ENCODE measurements at places on chromosomes 5 and 9.

GRCh38 chr9:106560540-106560939 is 302.4 kb upstream of the ZNF462 start:
- DNase-seq = no peak

DNA sequence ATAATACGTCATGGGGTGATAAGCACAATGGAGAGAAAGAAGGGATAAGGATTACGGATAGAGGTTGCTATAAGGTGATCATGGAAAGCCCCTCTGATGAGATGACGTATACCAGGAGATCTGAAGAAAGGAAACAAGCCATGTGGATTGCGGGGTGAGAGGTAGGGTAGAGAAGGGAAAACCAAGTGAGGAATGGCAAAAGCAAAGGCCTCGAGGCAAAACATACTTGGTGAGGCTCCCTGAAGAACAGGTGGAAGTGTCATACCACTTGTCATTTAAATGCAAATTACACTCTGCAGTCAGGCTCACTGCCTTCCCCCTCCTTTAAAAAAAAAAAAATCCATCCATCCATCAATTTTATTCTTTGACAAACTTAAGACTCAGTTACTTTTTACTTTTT is 420.8 kb downstream of the RAB3C start:
- DNase-seq = no peak

- DNase-seq = no peak
These were observed 176.4 kb upstream of the PITX1 start for GRCh38 chr5:135210286-135211055.

DNA sequence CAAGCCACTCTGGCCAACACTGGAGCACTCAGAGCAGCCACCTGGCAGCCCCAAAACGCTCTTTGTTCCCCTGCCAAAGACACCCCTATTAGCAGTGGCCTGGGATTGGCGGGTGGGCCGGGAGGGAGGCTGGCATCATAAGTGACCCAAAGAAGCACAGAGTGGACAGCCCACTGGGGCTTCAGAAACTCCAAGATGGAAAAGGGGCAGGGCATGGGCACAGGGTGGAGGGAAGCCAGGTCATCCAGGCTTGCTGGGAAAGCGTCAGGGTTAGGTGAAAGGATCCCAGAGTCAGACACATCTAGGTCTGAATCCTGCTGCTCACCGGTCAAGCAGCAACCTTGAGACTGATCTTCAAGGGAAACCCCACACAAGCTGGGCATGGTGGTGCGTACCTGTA is 14.8 kb downstream of the EEIG1 start:
- no peak for DNase-seq

GRCh38 chr5:167555565-167556166 is 735.8 kb upstream of the WWC1 start:
- no peak for DNase-seq

- DNase-seq = no peak
These were observed 77.9 kb upstream of the ATG10 start for GRCh38 chr5:81893961-81894360.

DNA sequence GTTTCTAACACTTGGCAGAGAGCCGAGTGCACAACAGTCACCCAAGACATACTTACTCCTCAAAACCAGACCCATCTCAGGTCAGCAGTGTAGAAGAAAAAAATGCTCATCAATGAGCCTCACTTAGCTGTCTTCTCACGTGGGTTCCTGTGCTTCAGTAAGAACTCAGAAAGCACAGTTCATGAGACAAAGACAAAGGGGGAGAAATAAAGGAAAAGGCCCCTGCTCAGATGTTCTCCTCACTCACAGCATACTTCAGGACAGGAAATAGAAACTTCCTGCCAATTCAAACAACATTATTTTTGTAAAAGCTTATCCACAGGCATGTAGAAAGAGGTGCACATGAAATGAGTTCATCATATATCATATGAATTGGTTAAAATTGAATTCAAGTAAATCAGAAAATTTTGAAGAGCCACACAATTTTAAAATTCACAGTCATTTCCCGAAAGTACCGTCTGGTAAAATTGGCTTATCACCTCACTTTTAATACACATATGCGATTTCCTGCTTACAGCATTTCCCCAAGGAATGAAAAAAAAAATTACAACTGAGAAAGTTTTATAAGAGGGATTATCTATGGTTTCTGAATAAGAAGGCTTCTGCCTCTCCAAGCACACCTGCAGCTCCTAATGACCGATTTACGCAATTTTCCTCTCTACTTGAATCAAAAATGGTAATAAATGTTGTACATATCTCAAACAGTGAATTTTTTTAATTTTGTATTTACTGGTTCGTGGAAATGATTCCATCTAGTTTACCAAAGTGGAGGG is 328.3 kb downstream of the TMEM167A start:
- no peak for DNase-seq

- DNase-seq = no peak
These were observed 112.0 kb upstream of the IL12B start for GRCh38 chr5:159442206-159442850.

DNA sequence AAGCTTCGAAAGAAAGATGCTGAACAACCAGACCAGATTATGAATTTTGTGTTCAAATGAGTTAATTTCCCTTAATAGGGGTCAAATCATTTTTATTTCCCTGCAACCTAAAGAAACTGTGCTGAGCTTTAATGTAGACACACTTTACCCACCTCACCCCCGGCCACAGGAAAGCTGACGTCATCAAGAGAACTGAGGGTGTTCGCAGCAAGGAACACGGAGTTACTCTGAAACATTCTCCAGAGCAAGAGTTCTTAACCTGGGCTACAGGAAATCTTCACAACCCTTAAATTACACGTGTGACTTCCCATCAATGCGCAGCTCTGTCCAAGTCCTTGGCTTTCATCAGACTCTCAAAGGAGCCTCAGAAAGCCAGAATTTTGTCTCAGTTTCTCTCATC is 116.3 kb downstream of the COL23A1 start:
- no peak for DNase-seq

- peak; percentile 90 for DNase-seq
These were observed 266.1 kb downstream of the SMARCA2 start for GRCh38 chr9:2281031-2281802.

GRCh38 chr5:60274747-60275146 is 381.2 kb upstream of the PDE4D start:
- no peak for DNase-seq

- DNase-seq = no peak
These were observed 106.1 kb upstream of the STC2 start for GRCh38 chr5:173434270-173434669.

GRCh38 chr5:116379306-116379705 is 195.3 kb downstream of the SEMA6A start:
- no peak for DNase-seq

DNA sequence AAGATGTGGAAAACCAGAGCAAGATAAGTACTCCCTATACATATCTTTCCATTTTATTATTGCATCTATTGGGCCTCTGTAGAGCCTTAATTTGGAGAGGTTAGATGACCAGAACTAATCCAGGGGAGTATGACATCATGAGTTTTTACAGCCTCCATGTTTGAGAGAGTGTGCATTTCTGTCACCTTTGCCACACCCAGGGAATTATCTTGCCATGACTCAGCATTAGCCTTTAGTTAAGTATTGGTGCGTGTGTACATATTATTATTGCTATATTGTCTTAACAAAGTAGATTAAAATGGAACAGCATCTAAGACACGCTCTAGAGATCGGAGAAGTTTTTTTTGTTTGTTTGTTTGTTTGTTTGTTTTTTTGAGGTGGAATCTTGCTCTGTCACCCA is 27.6 kb downstream of the DIMT1 start:
- DNase-seq = no peak

DNA sequence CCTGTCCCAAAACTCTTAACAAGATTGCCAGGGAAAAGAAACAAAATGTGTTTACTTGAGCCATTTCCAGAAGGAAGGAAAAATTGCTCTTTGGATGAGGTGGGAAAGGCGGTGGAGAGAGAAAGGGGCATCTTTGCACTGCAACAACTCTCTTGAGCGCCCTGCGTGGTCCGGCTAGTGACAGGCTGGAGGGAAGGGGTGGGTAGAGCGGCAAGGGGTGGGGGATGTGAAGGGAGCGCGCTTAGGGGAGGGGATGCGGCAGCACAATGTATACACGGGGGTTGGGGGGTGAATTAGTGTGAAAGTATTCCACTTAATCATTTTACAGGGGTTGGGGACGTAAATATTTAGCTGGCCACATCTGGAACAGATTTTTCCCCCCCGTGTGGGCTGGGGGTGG is 1.3 kb downstream of the FGF10 start:
- DNase-seq = no peak

DNA sequence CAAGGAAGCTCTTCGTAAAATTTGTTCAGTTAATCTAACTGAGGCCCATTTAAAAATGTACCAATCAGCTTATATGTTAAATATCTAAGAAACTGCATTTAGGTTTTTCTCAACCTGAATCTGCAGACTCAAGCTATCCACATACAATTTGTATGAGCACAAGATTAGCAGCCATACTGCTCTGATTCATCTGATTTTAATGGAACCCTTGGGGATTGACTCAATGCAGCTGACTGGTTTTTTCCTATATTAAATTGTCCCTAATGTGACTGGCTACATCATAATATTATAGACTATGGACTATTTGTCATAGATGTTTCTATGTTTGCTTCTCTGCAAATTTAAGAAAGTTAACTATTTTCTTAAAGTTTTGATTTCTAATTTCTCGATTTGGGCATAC is 451.0 kb upstream of the TUSC1 start:
- no peak for DNase-seq

DNA sequence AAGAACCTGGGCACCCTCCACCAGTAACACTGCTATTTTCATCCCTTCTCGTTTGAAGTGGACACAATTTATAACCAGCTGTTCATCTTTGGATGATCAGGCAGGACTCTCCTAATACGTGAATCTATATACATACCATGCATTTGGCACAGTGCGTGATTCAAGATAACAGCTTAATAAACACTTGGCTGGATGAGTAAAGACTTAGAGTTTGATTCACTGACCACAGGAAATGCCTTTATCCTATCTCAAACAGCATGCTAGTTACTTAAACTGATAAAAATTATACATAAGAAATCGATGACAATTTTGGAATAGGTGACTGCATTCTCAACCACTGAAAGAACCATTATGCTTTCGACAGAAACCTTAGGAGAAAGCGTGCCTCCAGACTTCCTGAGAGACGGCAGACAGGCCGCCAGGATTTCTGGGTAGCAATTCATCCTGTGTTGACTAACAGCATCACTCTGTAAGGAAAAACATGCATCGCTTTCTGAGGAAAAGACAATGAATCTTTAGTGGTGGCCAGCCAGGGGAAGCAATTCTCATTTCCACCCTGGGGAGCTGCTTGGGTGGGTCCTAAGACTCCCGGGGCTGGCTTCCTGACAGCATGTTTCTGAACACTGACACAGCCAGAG is 9.7 kb downstream of the MRPL36 start:
- no peak for DNase-seq

DNA sequence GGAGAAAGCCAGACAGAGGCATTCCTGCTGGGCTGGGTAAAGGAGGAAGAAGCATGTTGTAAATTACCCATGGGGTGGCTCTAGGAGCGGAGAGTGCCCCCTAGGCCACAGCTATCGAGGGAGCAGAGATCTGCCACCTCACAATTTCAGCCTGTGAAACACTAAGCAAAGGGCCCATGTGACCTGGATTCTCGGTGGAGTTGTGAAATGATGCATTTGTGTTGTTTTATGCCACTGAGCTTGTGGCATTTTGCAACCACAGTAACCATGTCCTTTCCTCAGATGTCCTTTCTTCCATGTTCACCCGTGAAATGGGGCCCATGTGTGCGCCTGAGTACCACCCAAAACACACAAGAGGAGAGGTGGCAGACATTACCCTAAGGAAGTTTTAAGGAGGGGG is 159.3 kb downstream of the SYK start:
- DNase-seq = no peak

- no peak for DNase-seq
These were observed 89.5 kb downstream of the LMX1B start for GRCh38 chr9:126703002-126703865.

DNA sequence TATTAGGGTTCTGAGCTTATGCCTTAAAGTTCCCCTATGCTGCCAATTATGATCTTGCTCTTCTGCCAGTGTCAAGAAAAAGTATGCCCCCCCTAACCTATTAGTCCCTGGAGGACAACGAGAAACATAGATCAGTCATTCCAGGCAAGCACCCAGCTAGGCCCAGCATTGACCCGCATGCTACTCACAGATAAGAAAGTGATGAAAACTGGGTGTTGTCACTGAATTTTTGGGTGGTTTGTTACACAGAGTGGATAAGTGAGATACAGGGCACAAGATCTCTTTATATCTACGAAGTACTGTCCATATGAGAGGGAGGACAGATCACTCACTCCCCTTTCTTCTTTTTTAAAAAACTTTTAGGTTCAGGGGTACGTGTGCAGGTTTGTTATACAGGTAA is 6.4 kb upstream of the TEX48 start:
- no peak for DNase-seq

DNA sequence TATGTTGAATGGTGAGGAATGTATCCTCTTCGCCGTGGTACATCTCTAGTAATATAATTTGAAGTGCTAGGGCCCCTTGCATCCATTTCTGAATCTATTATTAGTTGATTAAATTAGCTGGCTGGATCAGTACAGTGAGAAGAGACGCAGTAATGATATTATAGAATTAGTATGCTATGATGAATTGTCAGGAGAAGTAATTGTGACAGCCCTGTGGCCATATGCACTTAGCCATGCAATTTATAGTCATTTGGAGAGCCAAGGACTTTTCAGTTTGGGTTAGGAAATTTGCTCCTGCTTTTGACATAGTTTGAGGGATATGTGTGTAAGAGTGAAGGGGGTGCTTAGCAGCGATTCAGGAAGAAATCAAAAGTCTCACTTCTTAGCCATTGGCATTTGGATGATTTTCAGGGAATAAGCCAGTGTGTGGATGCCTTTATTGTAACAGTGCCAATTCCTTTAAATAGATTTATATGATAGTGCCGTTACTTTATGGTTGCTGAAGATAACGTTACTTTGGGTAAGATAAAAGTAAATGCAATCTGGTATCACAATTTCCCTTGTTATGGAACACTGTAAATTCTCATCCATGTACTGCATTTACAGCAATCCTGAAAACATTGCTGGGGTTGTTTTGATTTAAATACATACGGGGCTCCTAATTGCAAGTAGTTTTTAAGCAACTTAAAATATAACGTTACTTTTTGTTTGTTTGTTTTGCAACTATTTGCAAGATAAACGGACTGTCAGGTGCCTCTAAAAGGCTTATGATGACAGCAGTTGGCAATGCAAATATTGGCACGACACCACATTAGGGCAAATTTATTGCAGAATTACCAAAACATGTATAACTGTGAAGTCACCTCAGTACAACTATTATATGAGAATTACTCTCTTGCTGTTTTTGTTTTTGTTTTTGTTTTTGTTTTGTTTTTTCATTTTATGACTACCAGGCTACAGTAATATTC is 875.4 kb upstream of the WWC1 start:
- DNase-seq = no peak

- DNase-seq = no peak
These were observed 197.8 kb downstream of the GLIS3 start for GRCh38 chr9:4102078-4102477.

GRCh38 chr9:136156209-136157120 is 37.8 kb upstream of the TMEM250 start:
- no peak for DNase-seq

DNA sequence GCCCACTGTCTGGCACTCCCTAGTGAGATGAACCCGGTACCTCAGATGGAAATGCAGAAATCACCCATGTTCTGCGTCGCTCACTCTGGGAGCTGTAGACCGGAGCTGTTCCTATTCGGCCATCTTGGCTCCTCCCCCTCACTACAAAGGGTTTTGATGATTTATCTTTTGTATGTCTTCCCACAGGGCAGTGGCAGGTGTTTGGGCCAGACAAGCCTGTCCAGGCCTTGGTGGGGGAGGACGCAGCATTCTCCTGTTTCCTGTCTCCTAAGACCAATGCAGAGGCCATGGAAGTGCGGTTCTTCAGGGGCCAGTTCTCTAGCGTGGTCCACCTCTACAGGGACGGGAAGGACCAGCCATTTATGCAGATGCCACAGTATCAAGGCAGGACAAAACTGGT is 9.4 kb downstream of the BTNL8 start:
- no peak for DNase-seq
